NCI-H82 (cell line): ENCODE measurements at places on chromosomes 7 and 10.

DNA sequence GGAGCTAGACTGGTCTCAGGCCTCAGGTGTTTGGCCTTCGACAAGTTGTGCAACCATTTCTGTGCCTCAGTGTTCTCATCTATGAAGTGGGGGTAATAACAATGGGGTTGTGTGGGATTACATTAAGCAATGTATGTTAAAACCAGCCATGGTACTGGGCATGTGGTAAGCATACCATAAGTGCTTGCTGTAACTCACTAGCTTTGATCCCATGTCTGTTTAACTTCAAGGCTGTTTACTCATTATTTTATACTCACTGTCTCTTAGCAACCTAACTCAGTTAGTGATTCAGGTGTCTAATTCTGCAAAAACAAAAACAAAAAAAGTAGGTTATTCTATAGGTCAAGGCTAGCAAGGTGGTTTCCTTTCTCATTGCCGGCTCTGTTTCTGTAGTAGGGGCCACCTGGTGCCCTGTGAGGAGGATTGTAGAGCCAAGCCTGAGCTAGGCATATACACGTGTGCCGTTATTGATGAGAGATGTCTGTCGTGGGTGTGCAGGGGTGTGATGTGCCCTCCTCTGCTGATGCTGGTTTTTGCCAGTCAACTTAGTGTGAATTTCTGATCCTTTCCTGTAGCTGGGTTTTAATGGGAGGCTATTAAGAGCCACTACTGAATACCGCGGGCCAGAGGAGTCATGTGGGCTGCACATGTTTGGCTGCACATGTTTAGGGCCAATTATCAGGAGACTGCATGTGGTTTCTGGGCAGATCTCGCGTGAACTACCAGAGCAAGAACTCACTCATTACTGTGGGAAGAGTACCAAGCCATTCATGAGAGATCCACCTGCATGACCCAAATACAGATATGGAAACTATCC lies 56.2 kb downstream of the EEPD1 start:
- no peak for DNase-seq

- peak; percentile 38 for DNase-seq
These were observed 50.5 kb downstream of the MALSU1 start for GRCh38 chr7:23349484-23350157.

DNA sequence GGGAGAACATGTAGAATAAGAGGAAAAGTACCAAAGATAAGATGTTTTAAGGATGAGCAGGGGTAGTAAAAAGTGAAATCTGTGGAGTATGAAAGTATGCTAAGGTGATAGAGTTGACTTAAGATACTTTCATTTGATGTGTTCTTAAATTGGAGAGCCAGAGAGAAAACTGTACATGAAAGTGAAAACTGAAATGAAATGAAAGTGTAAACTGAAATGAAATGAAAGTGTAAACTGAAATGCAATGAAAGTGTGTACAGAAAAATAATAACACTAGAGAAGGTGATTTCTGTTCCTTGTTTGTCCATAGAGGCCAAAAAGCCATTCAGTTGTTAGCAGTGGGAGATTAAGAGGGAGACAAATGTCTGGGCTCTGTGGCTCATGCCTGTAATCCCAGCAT lies 17.5 kb downstream of the AHR start:
- DNase-seq, result no peak

DNA sequence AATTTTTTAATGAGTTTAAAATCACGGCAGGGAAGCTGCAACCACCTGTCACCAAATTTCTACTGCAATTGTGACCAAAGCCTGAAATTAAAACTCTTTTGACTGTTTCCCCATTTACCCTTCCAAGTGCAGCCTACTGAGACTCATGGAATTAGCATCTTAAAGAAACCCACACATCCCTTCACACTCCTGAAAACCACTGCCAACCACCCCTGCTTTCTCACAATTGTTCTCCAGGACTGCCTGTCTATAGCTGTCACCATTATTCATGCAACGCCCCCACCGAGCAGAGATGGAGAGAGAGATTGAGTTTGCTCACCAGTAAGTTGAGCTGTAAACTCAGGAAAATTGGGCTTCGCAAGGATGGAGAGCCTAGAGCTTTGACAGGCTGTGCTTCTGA lies 383.8 kb upstream of the SORCS1 start:
- DNase-seq, result no peak

DNA sequence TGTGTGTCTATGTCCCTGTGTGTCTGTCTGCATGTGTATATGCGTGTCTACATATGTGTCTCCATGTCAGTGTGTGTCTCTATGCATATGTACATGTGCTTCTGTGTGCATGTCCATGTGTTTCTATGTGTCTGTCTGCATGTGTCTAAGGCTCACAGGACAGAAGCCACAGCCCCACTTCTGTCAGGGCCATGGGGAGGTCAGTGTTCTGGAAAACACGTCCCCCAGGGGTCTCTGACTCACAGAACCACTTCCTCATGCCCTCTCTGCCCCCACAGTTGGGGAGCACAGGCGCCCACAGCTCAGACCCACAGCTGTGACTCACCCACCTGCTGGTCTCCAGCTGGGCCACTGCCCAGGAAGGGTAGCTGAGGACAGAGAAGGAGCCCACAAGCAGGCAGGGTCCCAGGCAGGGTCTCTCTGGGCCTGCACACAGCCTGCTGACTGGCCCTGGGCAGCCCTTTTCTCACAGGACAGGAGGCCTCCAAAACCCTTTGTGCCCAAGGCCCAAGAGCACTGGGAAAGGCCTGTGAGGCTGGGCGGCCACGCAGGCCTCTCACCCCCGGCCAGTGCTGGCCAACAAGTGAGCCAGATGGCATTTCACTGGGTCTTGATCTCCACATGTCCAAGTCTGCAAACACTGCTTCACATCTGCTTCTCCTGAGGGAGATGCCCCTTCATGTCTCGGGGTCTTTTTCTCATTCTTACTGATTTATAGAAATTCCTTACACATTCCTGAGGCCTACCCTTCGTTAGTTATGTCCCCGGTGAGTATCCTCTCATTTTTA lies 102.9 kb upstream of the FAM20C start:
- DNase-seq, result peak; percentile 33

GRCh38 chr10:16570731-16571130 lies 49.1 kb upstream of the C1QL3 start:
- DNase-seq, result no peak

- no peak for DNase-seq
These were observed 71.1 kb upstream of the TFEC start for GRCh38 chr7:116101704-116102103.

DNA sequence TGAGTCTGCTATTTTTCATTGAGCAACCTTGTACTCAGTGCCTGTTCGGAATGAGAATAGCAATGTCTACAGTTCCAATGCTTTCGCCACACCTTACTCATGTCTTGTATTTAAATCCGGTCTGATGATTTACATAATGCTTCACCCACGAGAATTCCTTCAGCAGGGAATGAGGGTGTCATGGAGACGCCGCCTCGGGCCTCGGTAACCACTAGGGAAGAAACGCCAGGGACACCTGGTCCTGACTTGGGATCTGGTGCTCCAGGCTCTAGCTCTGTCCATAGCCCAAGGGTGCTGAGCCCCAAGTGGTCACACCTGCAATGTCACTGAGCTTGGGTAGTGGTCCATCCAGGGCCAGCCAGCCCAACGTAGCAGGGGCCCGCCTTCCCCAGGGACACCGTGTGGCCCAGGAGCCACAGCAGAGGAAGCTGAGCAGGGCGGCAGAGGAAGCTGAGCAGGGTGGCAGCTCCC lies 37.4 kb downstream of the PRKAG2 start:
- DNase-seq, result no peak

DNA sequence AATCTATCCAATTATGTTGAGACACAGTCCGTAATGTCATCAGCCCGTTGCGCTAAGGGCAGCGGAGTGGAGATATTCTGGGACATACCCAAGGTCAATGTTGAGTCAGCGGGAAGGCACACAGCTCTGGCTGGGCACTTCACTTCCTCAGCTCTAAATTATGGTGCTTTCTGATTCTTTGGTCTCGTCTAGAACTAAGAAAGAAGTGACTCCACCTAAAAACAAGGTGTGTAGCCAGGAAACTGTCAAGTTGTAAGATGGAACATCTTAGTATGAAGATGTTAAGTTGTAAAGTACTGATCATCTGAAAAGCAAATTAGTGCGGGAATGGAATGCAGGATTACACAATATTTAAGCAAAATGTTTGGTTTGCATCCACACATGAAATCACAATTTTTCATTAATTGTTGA lies 43.1 kb downstream of the BAIAP2L1 start:
- DNase-seq, result peak; percentile 20

- DNase-seq, result peak; percentile 28
These were observed 8.3 kb downstream of the ADD3 start for GRCh38 chr10:110016039-110016438.

- DNase-seq, result no peak
These were observed 219.0 kb downstream of the DIP2C start for GRCh38 chr10:470339-471003.

DNA sequence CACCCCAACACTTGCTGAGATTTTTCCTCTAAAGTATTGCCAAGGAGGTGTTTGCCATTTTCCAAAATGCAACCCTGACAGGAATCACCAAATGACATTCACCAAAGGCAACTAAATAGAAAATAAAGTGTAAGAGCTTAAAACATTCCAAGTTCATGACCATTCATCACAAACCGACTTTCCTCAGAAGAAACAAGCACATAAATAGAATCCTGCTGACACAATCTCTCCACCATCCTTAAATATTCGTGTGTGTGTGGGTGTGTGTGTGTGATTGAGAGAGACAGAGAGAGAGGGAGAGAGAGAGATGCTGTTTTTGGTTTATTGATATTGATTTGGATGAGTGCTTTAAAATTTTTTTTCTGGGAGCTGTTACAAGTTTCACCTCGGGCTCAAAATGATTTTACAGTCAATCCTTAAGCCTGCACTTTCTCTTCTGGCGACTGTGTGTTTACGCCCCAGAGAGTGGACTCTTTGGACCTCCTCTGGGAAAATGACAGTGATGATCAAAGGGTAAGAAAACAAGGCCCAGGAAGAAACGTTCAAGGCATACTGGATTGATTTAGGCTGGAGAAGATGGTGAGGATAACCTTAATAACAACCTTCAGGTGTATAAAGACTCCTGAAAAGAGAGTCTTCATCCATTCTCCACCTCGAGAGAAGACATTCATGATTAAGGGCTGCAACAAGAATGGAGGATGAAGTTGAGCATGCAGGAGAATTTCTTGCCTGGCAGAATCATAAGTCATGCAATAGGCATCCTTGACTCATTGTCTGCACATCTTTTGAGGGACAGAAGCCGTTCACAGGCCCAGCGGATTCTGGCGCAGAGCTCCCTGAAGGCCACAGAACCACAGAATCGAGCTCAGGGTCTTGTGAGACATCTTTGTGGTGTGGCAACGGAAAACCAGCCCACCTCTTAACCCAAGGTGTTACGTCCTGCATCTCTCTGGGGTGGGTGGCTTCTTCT lies 104.4 kb upstream of the FGFR2 start:
- no peak for DNase-seq

DNA sequence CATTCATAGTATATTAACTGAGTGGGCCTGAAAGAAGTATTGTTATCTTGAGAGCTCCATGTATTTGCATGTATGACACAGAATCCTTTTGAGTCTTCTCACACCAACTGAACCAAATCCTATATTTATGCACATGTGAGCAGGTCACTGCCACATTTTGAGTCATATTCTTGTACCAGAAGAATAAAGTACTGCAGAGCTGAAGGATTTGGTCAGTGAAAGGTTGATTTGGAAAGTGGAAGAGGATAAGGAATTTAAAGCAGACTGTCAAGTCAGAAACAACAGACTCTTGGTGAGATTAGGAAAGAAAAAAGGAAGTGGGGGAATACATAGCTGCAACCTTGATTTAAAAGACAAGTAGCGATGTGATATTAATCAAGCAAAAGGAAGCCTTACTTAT lies 121.8 kb downstream of the ARID5B start:
- DNase-seq, result no peak

DNA sequence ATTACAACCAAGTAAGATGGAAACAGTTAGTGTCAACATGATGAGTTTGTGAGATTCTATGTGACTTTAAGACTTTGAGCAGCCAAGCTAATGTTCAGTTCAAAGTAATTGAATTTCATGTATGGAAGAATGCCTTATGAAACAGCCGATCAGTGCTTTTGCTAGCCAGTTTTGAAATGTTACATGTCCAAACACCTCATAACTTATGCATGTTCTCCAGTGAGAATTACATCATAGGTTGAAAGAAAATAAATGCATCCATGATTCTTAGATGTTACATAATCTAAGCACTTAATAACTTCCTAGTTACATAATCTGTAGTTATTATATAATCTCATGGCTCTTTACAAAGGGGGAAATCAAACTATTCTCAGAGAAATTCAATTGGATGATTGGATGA lies 211.3 kb downstream of the BICC1 start:
- no peak for DNase-seq

DNA sequence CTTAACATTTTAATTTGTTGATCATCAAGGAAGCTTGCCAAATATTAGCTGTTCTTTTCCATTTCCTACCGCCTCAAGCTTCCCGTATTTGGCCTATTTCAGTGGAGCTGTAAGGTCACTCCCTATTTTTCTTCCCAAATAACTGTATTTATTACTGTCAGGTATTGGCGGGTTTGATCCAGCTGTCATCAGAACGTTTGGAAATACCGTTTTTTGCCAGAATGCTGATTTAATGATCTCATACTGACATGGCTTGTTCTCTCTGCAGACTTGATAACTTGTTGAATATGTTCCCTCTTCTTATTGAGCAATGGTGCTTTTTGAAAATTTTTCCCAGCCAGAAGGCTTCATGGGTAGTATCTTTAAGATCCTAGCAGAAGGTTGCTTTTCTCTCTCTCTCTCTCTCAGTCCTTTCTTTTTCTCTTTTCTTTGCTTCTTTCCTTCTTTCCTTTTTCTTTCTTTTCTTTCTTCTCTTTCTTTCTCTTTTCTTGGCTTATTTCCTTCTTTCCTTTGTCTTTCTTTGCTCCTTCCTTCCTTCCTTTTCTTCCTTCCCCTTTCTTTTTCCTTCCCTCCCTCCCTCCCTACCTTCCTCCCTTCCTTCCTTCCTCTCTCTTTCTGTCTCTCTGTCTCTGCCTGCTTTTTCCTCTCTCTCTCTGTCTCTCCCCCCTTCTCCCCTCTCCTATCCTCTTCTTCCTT lies 42.1 kb downstream of the CUX1 start:
- DNase-seq, result no peak

DNA sequence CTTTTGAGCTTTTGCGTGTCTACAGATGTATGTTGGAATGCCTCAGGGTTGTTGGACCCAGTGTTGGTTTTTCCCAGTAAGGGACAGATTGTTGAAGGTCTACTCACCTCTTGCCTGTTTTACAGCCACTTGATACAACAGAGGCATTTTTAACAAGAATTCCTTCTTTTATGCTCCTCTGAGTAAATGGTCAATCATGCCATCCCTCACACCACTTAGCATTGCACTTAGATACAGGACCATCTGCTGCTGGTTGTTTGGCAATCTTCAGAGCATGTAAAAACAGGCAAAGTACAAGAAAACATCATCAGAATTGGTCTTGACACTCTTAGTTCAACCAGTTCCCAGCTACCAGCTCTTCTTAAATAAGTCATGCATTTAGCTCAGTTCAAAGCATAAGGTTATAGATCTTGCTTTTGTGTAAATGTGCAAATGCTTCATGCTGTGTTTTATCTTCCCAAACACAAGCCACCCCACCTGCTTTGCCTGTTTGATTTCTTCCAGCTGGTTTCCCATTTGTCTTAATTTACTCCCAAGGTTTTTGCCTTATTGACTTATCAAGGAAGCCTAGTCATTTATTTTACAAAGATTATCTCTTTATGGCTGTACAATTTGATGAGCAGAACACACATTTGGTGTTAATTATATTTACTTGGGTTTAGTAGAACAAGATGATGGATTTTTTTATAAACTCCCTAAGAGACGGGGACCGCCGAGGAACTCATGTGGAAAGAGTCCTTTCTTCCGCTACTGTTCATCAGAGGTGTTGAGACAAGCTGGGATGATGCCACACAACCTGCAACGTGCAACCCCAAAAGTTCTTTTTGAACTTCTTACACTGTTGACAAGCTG lies 136.6 kb downstream of the AHR start:
- no peak for DNase-seq

GRCh38 chr10:4260483-4261124 lies 475.6 kb upstream of the KLF6 start:
- DNase-seq, result no peak
